Osteocyte (in vitro differentiated cells): ENCODE measurements at places on chromosomes 5 and 9.

DNA sequence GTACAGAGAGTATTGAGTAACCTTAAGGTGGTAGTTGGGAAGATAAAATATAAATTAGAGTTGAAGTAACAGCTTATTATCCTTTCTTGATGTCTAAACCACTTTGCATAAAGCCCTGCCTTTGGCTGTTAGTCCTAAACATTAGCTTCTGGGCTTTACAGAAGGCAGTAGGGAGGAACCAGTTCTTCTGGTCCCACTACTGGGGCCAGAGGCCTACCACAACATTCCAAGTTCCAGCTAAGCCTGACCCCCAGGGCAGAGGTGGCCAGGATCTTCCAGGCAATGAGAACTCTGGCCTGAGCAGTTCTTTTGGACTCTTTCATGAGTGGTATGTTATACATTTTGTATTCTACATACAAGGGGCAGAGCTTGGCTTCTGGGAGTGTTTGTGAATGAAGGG, 26.1 kb downstream of the DNAI1 start:
- DNase-seq, result no peak

DNA sequence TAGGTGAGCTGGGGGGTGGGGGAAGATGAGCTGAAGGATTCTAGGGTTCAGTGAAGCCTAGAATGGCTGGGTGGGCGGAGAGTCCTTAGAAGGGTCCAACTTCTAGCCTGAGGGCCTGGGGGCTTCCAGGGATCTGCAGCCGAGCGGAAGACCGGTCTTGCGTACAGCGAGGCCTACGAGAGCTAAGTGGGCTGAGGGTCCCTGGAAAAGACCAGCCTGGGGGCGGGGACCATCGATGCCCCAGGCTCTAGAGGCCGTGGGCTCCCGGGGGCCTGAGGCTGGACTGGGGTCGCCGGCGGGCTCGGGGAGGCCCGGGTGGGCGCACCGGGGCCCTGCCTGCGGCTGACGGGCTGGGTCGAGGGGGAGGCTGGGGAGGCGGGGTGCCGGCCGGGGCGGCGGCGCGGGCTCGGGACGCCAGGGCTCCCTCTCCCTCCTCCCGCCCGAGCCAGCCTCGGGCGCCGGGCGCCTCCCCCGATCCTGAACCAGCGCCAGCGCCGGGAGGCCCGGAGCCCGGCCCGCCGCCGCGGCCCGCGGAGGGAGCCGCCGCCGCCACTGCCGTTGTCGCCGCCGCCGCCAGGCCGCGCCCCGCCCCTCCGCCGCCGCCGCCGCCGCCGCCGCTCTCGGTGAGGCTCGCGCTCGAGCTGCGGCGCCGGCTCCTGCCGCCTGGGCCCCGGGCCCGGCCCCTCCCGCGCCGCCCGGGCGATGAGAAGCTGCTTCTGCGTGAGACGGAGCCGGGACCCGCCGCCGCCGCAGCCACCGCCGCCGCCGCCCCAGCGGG, at the start of gene MVB12B:
Gene MVB12B (plus strand): TSS at position 602 of the 778 bp plus-strand sequence. CDS start 101 bp downstream, at position 703.
- DNase-seq, result no peak

DNA sequence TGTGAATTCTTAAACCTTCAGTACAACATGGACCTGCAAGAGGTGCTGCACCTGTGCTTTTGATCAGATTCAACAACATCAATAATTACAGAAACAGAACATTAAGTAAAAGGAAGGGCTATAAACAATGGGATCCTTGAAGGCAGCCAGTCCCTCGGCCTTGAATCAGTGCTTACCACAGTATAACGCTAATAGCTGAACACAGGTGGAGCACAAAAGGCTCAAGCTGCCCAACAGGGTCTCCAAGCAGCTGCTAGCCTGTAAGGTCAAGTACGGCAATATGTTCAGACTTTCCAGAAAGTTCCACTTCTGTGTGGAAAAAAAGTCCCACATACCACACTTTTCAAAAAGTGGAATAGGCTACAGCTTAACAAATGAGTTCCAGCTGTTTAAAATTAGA, 61.9 kb upstream of the ITGA1 start:
- no peak for DNase-seq

GRCh38 chr9:77956555-77956954, 75.1 kb downstream of the GNAQ start:
- no peak for DNase-seq

GRCh38 chr9:94511134-94511954, 43.5 kb upstream of the PCAT7 start:
- no peak for DNase-seq

DNA sequence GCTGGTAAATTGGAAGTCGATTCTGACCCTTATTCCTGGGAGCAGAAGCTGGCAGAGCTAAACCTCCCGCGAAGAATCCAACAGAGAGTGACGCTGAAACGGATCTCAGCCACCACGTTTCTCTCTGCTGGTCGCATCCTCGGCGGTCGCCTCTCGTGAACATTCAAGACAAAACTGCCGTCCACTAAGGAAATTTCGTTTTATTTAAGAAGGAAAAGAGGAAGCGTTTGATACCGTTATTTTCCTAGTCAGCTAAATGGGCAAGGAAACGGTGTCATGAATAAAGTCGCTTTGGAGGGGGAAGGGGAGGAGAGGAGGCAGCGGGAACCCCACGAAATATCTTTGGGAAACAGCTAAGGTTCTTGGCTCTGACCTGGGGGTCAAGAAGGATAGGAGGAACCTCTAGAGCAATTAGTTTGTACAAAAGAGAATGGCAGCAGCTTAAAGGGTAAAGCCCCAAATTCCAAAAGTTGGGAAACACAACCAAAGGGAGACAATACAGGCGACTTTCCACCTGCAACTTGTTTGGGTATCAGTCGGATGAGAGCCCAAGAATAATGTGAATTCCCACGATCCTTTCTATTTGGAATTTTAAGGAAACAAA, 1.9 kb downstream of the FOXB2 start:
- peak; percentile 30 for DNase-seq

DNA sequence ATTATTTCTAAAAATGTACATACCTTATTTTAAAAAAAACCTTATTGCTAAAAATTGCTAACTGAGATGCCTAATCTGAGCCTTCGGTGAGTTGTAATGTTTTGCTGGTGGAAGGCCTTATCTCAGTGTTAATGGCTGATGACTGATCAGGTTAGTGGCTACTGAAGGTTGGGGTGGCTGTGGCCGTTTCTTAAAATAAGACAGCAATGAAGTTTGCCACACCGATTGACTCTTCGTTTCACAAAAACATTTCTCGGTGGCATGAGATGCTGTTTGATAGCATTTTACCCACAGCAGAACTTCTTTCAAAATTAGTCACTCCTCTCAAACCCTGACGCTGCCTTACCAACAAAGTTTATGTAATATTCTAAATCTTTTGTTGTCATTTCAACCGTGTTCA, 14.7 kb downstream of the CENPK start:
- DNase-seq, result no peak

DNA sequence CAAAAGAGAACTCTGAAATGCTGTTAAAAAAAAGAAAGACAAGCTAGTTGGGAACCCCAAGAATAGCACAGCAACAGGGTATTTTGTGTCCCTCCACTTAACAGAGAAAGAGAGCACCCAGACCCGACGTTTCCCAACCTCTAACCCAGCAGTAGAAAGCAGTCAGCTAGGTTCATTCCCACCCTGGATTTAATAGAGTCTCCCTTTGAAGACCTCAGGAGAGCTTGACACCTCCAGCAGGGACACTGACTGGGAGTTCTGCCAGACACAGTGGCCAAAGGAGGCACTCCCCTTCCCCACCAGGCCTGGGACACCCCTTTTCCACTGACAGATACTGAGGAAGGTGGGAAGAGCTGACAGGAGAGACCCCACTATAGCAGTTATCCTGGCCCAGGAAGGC, 337.5 kb upstream of the MSX2 start:
- DNase-seq, result no peak

DNA sequence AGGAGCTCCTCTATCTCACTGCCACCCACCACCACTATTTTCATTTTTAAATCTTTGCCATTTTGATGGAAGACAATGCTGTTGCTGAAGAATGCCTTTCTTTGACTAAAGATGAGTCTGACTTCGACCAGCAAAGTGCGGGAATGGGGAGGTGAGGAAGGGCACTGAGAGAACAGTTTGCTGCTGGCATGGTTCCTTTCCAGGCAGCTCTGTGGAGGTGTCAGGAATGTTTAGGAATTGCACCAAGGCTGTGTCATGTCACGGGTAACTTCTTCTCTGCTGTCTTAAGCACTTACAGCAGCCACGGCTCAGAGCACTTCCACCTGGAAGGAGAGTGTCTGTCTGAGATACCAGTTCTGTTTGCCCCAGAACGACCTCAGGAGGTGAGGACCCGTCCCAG, 41.4 kb upstream of the SHB start:
- DNase-seq, result peak; percentile 40

- no peak for DNase-seq
Observed at GRCh38 chr5:61342071-61342501, 10.0 kb downstream of the ZSWIM6 start.

- peak; percentile 49 for DNase-seq
Observed at GRCh38 chr5:135249658-135250057, 149.4 kb downstream of the MACROH2A1 start.

DNA sequence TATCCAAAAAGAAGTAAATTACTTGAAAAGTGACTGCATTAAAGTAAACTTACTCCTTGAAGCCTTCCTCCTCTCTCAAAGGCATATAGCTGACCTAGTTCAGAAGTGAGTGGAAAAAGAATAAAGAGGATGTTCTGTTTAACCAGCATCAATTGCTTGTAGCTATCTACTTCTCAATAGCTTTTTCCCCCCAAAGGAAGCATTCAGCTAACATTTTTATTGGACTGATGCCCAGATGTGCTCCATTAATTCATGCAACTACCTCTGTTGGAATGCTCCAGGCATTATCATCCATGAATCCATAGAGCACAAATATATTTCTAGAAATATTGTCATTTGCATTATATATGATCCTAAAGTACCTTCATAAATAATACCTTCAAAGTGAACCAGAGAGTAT, 132.8 kb downstream of the RASEF start:
- no peak for DNase-seq

DNA sequence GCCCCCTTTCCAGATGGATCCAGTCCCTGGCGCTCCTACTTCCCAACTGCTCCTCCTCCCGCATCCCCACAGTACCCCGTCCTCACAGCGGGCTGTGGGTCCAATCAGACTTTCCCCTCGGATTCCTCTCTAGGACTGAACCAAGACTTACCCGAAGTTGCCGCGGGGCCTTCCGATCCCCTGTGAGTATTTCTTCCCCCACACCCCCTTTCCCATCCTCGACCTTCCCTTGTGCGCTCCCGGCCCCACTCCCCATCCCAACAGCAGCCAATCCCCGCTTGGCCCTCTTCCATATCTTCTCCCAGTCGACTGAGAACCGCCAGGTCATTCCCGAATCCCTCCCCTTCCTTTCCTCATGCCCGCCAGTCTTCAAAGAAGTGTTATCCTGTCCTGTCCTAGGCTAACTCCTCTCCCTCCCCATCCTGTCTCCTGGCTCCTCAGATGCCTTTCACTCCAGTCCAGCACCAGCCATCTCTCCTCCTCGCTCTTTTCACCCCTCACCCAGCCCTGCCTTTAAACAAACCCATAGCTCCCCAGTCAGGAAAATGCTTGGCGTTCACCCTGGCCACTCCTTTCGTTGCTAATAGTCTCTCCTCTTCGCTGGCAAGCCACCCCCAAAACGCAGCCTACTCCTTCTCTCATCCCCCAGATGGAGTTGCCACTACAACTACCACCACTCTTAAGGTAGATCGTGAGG, 646 bp downstream of the SWI5 start:
- no peak for DNase-seq

DNA sequence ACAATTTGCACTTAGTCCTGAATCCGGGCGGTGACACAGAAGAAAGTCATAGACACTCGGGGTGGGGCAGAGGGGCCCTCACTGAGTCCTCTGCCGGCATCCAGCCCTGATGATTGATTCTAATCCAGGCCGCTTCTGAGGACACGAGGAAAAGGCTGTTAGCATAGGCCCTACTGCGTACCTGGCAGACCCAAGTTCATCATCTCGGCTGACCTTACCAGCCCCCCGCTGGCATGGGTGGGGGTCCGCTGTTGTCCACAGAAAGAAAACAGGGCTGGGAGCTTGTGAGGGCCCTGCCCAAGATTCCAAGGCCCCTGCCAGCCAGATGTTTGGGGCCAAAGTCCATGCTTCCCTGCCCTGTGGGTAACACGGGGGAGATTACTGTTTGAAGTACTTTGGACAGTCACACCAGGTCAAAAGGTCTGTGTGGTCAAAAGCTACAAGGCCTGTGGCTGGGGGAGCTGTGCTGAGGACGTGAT, 24.5 kb downstream of the ERGIC1 start:
- DNase-seq, result no peak

- no peak for DNase-seq
Observed at GRCh38 chr9:24553183-24553552, 7.5 kb upstream of the IZUMO3 start.

DNA sequence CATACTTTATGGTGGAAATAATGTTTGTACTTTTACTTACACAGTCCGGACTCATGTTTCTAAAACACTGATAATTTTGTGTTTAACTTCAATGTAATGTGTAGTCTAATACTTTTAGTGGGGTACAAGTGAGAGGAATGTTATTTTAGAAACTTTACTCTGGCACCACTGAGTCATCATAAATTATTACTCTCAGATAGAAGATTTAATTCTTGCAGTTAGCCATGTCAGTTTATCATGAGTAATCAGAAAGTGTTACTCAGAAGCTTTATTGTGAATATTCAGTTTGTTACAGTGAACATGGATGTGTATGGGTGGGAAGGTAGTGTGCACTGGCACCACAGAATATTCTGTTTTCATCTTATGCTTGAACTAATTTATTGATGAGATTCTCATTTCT, 20.0 kb downstream of the OGN start:
- no peak for DNase-seq

GRCh38 chr9:81377921-81378320, 311.4 kb downstream of the TLE1 start:
- DNase-seq, result no peak

- DNase-seq, result no peak
Observed at GRCh38 chr5:117262572-117263131, 688.0 kb upstream of the SEMA6A start.

GRCh38 chr5:113478691-113479090, 9.6 kb downstream of the MCC start:
- DNase-seq, result no peak

- no peak for DNase-seq
Observed at GRCh38 chr9:95834281-95834907, 41.1 kb upstream of the ERCC6L2 start.

DNA sequence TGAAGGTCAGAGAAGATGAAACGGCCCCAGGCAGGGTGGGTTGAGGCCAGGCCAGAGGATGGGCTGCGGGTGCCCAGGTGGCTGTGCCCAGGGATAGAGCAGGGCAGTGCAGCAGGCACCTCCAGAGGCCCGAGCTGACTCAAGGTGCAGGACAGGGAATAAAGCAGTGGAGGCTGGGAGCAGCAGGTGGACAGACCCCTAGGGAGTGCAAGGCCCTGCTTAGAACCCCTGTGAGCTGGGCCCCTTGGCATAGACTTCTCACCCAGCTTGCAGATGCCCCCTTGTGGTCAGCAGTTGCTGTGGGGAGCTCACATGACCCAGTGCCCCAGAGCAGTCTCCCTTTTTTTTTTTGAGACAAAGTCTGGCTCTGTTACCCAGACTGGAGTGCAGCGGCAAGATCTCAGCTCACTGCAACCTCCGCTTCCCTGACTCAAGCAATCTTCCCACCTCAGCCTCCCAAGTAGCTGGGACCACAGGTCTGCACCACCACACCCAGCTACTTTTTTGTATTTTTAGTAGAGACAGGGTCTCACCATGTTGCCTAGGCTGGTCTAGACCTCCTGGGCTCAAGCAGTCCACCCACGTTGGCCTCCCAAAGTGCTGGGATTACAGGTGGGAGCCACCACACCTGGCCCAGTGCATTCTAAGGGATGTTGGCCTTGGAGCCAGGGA, 118.8 kb downstream of the WNK2 start:
- peak; percentile 77 for DNase-seq
